ENCODE measurements at places on chromosomes 1 and 21.

DNA sequence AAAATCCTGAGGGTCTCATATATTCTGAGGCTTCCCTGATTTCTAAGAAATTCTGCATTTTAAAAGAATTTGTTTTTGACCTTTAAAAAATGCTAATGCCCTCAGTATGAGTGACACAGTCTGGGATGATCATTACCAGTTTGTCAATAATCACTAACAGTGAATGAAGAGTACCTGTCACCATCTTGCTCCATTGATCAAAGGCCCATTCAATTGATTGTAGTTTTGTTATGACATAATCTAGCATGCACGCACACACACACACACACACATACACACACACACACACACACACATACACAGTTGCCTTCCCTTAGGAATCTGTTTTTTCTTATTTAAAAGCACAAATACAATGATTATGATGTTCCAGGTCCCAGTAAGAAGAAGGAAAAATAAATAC lies 250.4 kb downstream of the NFIA start:
- DNase-seq = no peak

- no peak for DNase-seq
These were observed 5.0 kb downstream of the GAS5 start for GRCh38 chr1:173862769-173863223.

DNA sequence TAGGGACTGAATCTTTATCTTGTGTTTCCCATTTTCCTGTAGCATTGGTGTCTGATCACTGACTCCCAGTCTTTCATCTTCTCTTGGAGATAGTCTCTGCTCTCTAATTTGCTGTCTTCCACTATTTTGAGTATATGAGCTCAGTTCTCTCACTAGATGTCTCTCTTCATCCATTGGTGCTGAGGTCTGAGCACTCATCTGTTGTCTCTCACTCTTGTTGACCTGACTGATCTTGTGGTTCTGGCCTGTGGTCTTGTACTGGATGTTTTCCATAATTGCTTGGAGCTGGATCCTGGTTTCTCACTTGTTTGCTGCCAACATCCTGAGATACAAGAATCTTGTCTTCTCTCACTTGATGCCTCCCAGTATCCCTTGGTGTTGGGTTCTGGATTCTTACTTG lies 25.1 kb upstream of the S100A11 start:
- DNase-seq = no peak

- DNase-seq = no peak
These were observed 5.2 kb downstream of the HES3 start for GRCh38 chr1:6248932-6249738.

- DNase-seq = no peak
These were observed 23.1 kb upstream of the PHTF1 start for GRCh38 chr1:113782406-113782805.

DNA sequence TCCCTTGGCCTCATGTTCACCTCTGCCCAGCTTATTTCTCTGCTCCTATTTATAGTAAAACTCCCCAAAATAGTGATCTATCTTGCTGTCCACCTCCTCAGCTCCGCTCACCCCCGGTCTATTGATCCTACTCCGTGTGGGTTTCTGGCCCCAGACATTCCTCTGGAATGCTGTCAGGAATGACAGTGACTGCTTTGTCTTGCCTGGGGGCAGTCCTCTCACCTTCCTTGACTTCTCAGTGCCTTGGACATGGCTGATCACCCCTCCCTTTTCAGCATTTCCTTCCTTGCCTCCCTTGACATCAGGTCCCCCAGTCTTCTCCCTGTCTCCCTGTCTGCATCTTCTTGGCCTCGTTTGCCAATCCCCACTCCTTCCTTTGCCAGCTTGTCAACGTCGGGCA lies 108.1 kb upstream of the BACE2 start:
- DNase-seq = no peak

- no peak for DNase-seq
These were observed 230.1 kb downstream of the SEC16B start for GRCh38 chr1:177739780-177740179.

DNA sequence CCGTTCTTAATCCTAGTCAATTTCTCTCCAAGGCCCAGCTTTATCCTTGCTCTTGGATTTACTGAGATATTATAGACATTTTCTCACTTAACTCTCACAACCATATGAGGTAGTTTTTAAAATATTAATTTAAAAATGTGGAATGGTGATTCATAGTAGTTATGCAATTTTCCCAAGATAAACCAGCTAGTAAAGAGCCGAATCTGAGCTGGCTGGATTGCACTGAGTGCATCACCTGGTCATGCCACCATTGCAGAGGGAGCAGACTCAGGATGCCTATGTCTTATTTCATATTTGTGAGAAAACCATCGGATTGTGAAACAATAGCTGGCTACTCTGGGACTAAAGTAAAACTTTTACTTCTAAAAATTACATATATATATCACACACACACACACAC lies 494.0 kb downstream of the KCNT2 start:
- DNase-seq = no peak

- DNase-seq = no peak
These were observed 334 bp upstream of the SARS1 start for GRCh38 chr1:109213345-109213823.

DNA sequence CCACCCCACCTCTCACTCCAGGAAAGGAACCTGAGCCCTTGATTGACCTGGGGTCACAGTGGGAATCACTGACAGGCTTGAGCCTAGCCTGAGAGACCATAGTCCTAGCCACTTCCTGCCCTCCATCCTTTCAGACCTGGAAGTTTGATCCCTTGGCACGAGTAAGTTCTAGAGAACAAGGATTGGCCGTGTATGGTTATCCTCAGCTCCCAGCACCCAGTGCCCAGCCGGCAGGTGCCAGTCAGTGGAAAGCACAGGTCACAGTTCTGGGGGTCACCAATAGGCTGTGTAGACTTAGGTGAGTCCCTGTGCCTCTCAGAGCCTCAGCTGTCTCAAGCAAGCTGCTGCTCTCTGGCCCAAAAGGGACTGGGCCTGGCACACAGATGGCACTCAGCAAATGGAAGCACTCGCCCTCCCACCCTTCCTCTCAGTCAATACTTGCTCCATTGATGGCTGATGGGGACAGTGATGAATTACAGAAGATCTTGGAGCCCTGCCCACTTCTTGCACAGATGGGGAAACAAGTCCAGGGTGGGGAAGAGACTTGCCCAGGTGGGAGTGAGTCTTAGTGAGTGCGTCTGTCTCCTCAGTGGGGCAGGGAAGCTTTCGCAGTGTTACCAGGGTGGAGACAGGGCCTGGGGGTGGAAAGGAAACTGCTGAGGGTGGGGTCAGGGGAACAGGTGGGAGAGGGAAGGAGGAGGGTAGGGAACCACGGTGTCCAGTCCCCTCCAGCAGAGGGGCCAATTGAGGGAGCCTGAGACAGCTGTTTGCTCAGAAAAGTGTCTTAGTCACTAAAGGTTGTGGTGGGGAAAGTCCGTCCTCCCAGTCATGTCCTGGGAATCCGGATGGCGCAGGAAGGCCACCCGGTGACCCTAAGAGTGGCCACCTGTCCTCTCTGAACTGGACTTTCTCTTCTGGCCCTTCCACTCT lies 2.6 kb upstream of the KCNQ4 start:
- no peak for DNase-seq

- no peak for DNase-seq
These were observed 577.0 kb downstream of the LMO4 start for GRCh38 chr1:87905651-87906050.

DNA sequence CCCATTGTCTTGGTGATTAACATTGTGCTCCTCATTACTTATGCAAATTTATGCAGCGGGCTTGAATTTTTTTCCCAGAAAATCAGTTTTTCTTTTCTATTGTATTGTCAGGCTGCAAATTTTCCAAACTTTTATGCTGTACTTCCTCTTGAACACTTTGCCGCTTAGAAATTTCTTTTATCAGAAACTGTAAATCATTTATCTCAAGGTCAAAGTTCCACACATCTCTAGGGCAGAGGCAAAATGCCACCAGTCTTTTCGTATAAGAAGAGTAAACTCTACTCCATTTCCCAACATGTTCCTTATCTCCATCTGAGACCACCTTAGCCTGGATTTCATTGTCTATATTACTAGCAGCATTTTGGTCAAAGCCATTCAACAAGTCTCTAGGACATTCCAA lies 113.9 kb upstream of the OLFM3 start:
- DNase-seq = no peak

- DNase-seq = no peak
These were observed 84.8 kb downstream of the NPHP4 start for GRCh38 chr1:5907386-5907785.

- DNase-seq = no peak
These were observed 39.9 kb downstream of the ENAH start for GRCh38 chr1:225613006-225613405.

DNA sequence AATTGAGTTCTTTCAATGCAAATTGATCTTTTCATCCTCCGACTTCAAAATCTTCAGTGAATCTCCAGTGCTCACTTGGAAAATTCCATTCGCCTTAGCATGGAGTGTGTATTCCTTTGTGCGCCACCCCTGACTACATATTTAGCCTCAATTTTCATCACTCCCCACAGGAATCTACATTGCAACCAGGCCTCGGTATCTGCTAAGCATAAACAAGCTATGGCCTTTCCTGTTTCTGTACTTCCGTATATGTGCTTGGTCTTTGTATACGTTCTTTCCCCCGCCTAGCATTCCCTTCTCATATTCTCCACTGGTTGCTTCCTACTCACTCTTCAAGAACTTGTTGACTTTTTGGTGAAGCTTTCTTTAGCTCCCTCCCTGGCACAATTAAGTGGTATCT lies 470.8 kb downstream of the LMO4 start:
- no peak for DNase-seq

DNA sequence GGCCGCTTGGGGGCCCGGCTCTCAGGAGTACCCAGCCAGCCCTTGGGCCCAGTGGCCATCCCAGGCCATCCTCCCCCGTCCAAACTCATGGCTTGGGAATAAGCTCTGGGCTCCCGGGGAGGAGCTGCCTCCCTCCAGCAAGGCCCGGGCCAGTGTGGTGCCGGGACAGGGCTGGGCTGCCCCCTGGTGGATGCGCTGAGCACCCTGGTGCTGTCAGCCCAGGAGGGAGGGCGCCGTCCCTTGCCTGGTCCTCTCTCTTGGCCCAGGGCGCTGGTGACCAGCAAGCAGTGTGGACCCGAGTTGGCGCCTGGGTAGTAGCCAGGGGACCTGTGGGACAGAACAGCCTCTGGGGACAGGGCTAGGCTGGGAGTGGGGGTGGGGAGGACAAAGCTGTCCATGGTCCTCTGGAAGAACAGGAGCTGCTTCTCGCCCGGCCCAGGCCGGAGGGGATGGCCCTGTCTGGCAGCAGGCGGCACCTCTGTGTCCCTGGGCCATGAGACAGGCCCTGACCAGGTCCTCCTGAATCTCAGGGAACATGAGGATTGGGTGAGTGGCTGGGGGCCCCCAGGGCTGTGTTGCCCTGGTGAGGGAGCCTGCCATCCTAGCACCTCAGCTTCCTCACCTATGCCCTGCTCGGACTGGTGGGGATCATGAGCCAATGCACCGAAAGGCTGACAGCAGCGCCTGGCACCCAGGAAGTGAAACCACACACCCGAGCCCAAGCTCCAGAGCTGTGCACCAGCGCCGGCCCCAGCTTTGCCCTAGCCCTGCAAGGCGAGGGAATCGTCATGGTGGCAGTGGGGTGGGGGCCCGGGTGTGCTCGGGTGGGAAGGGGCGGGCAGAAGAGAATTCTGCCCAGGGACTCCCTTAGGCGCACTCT lies 9.4 kb downstream of the MORN1 start:
- peak; percentile 75 for DNase-seq

GRCh38 chr1:40806731-40807695 lies 23.4 kb downstream of the KCNQ4 start:
- no peak for DNase-seq

DNA sequence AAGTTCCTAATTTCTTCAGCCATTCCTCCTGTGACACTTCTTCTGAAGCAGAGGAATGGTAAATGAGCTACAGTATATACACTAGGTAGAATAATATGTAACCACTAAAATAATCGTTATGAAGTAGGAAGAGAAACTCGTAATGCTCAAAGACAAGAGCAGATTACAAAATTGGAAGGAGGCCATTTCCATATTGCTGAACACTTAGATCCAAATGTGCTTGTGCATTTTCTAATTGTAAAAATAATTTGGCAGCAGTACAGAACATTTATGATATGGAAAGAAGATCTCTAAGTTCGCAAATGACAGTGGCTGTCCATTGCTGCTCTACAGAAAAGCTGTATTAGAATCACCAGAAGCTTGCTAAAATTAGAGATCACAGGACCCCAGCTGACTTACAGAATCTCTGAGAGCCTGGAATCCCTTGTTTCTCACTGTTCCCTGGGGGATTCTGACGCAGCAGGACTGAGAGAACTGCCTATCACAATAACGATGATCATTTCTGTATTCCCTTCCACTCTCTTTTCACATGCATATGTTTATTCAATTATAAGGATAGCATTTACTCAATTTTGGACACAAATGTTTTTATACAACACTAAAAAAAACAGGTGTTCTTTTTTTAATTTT lies 242.1 kb downstream of the OMA1 start:
- no peak for DNase-seq

DNA sequence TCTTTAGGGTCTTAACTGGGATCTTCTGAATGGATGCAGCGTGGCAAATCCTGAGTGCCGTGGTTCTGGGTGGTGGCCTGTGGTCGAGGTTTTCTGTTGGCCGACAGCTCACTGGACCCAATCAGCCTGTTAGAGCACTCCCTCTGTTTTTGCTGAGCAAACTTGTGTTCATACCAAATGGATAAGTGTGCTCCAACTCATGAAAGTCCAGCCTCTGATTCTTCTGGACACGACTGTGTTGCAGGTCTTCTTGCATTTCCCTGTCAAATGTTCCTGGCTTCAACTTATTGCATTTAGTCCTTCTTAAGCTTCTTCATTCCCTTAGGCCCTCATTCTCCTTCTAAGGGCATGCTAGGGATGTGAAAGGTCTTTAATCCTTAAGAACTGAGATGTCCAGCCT lies 63.7 kb downstream of the AJAP1 start:
- DNase-seq = no peak

DNA sequence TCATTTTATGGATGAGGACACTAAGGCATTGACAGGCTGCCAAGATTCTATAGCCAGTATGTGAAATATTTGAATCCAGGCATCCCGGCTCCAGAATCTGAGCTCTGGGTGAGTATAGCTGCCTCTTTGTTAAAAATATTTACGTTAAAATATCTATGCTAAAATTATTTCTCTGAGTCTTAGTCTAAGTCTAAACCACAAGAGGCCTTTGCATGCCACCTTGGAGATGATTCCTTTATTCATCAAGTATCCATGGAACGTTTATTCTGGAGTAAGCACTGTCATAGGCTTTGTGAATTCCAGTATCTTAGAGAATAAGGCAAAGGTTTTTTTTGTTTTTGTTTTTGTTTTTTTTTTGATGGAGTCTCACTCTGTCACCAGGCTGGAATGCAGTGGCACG lies 116.4 kb downstream of the GREM2 start:
- no peak for DNase-seq

- no peak for DNase-seq
These were observed 323.3 kb upstream of the DEPDC1 start for GRCh38 chr1:68820151-68820550.
